ENCODE measurements at places on chromosomes 7 and 10.

DNA sequence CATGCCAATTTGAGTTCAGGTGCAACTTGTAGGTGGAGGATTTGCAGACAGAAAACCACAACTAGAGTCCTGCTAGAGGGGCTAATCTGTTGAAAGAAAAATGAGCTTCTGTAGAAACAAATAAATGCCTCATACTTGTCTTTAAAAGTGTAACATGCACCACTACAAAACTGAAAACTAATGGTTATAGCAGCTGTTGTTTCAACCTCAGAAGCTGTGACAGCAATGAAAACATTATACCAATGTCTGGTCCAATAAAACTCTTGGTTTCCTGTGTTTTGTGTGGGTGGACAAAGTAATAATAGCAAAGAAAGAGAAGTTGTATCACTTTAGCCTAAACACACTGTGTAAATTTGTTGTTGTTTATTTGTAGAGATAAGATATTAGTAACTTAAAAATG lies 3.4 kb upstream of the PPP1R9A start:
- DNase-seq = no peak

DNA sequence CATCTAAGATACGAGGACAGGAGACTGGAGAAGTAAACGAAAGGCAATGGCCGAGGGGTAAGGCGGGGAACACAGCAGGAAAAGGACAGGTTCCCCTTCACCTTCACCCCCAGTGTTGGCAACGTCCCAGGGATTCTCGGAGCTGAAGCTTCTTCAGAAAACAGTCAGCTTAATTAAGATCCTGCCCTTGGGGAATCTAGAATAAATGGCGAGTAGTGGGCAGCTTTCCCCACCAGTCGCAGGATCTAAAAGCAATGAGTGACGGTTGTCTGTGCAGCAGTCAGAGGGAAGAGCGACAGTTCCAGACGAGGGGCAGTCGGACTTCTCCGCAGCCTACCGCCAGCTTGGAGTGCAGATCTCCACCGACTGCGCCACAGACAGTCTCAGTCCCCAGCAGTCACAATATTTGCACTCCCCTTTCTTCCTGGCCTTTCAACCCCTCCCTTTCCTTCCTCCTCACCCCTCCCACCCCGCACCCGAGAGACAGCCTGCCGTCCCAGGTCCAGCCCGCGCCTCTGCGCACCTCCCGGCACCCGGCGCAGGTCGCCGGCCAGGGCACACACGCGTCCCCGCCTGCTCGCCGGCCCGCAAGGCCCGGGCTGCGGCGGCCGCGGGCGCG lies 10.9 kb upstream of the SP8 start:
- DNase-seq = no peak

DNA sequence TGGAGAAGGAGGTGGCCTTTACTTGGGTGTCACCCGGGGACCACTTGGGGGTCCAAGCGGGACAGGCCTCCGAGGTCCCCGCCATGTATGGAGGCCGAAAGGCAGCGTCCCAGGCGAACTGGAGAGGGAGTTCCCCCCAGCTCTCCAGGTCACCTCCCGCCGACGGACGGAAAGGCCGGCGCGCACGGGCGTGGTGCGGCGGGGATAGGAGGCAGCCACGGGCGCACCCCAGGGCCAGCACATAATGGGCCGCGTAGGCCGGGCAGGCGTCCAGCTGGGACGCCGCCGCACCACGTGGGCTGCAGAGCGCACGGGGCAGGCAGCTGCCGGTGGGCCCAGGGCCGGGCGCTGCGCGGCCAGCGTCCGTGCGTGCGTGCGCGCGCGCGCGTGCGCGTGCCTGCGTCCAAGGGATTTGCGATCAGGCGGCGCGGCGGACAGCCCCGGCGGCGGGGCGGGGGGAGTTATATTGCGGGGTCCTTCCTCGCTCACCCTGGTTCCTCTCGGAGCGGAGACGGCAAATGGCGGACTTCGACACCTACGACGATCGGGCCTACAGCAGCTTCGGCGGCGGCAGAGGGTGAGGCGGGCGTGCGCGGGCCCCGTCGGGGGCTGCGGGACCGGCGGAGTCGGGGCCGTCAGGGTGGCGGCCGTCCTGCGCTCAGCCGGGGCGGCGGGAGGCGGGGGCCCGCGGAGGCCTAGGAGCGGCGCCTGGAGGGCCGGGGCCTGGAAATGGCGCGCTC lies at the start of gene EIF4H:
Gene EIF4H, plus strand, starts transcription at position 491 of the 740 bp plus-strand sequence. Its CDS starts 28 bp downstream, at position 519.
- DNase-seq = peak; percentile 86

DNA sequence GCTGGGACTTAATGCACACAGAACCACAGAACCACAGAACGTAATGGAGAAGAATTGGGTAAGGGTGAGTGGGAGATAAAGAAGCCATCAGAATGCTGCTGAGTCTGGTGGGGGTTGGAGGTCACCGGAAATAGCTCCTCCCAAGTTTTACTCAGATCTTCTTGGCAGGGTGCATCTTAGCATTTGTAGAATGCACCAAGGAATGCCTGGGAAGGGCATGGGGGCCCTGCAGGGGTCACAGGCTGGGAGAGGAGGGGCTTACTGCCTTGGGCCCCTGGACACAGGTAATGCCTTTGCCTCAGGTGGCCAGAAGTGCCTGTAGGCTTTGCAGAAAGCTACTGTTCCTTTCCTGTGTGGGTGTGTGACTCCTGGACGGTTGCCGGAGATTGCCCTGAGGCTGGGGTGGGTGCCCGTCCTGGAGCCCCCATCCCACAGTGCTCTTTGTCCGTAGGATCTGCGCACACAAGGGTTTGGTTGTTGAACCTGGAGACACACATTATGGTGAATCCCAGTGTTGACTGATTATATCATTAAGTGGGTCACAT lies 55.1 kb downstream of the MGMT start:
- no peak for DNase-seq

GRCh38 chr7:8841171-8841570 lies 407.8 kb downstream of the NXPH1 start:
- no peak for DNase-seq

- peak; percentile 80 for DNase-seq
Measured at GRCh38 chr7:130996833-130997231, 262.8 kb upstream of the KLF14 start.

DNA sequence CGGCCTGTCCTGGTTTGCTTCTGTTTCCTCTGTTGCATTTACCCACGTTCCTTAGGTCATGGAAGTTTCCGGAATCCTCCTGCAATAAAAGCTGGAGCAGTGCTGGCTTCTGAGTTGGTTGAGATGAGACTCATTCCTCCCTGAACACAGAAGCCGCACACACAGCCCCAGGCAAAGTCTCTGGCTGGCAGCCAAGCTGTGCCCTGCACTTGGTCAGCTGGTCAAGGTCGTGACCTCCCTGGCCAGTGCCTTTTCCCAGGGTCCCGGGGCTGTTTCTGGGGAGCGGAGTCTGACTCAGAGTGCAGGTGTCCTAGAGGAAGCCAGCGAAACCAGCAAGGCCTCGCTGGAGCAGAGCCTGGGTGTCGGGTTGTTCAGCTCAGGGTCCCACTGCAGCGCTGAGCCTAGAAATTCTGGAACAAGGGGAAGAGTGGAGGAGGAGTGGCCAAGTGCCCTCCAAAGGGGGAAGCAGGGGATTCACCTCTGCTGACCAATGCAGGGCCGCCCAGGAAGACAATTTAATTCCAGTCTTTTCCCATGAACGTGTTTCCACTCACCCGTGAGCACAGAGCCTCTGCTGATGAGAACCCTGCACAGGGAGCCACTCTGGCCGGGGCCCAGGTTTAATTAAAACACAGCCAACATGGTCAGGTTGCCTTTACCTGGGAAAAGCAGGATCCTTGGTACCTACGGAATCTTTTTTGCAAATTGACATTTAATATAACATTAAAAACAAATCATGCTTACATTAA lies 245.5 kb upstream of the PPP2R2D start:
- DNase-seq = no peak

GRCh38 chr7:134515569-134516468 lies 11.5 kb upstream of the AKR1B10 start:
- DNase-seq = peak; percentile 68

GRCh38 chr7:150405584-150406311 lies 26.6 kb downstream of the ZNF775 start:
- no peak for DNase-seq

- no peak for DNase-seq
Measured at GRCh38 chr7:128236924-128237586, 4.0 kb upstream of the LEP start.

DNA sequence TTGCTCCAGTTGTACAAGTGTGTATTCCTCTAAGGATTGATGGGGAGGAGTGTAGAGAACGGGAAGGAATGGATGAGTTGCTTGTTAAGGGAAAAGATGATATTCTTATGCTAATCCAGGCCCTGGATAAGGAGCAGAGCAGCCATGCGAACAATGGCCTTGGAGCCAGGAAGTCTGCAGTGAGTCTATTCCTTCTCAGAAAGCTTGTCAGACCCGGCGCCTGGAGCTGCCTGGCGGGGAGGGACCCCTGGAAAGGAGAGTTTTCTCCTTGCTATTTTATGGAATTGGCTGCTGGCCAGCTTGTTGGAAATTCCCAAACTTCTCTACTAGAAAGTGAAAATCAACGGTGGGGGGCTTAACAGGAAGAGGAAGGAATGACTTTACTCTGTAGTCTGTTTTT lies 89.1 kb downstream of the MMRN2 start:
- no peak for DNase-seq

GRCh38 chr7:65962033-65962432 lies 20.0 kb downstream of the GUSB start:
- DNase-seq = no peak

- DNase-seq = no peak
Measured at GRCh38 chr7:55970561-55970960, 6.2 kb downstream of the NIPSNAP2 start.

GRCh38 chr7:12713625-12714378 lies 26.4 kb downstream of the ARL4A start:
- no peak for DNase-seq

DNA sequence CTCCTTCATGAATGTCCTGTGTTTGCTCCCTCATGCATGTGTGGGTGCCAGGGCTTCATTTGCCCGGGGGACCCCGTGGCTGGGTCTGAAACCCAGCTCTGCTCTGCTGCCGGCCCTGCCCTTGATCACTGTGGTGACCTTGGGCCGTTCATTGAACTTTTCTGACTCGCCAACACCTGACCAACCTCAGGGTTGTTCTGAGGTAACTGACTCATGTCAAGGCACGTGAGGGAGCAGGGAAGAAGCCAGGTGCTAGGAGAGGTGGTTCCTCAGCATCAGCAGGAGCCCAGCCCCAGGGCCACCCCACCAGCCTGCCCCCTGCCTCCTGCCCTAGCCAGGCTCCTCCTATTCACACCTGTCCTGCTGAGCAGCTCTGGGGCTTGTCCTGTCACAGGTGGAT lies 47.9 kb downstream of the TBATA start:
- DNase-seq = peak; percentile 12

DNA sequence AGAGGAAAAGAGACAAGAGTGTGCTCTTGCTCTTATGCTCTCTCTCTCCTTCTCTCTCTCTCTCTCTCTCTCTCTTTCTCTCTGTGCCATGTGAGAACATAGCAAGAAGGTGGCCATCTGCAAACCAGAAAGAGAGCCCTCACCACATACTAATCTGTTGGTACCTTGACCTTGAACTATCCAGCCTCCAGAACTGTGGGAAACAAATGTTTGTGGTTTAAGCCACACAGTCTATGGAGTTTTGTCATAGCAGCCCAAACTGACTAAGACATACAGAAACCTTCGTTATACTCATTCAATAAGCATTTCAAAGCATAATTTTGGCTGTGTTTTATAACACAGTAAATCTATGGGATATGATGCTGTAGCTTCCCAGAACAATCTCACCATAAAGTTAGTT lies 56.4 kb upstream of the PLPP4 start:
- DNase-seq = no peak

DNA sequence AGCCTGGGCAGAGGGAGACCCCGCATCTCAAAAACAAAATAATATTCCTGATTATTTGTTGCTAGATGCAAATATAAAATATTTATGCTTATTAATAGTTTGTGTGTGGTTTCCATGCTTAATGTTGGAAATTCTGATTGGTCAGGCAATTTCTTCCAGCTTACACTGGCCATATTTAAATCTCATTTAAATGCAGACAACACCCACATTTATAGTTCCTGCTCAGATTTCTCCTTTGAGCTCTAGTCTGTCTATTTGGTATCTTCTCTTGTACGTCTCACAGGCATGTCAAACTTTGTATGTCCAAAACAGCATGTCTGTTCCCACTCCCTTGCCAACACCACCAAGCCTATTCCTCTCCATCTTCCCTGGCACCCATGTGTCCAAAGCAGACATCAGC lies 52.5 kb downstream of the FKBP9 start:
- no peak for DNase-seq

DNA sequence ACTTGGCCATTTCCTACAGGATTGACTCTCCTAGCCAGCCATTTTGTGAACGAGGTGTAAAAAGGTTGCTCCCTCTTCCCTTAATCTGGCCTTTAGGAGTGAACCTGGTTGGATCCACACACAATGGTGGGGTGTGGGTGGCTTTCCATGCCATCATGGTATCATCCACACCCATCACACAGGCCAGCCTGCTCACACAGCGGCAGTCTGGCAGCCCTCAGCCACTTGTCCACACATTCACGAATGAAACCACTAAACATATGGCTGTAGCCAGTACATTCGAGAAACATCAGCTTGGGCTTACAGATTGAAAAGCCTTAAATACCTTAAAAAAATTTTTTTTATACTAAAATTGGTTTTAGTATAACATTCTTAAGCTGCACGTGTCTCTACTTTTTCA lies 31.9 kb downstream of the NEUROD6 start:
- no peak for DNase-seq

DNA sequence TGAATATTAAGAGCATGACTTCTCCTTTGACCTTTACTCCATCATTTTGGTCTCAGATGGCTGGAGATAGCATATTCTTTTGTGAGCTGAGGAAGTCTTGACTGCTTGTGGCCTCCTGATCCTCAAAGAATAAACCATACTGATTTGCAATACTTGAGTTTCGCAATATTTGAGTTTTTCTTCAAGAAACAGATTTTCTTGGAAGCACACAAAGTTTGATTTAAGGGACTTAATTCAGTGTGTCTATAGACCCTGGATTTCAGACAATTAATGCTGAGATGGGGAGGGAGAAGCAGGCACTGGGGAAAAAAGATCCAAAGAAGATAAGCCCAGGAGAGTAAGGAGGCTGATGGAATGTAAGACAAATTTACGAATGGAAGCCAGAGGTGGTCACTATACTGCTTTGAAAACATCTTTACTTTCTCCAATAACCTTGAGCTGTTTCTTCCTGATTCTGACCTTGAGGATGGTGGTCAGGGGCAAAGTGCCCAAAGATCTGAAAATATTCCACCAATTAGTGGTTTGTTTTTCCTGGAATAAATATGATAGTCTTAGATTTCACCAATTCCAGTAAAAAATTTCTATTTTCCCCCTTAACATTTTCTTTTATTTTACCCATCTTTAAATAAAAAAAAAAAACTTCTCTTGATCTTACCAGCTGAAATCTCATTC lies 7.5 kb downstream of the EPDR1 start:
- no peak for DNase-seq

DNA sequence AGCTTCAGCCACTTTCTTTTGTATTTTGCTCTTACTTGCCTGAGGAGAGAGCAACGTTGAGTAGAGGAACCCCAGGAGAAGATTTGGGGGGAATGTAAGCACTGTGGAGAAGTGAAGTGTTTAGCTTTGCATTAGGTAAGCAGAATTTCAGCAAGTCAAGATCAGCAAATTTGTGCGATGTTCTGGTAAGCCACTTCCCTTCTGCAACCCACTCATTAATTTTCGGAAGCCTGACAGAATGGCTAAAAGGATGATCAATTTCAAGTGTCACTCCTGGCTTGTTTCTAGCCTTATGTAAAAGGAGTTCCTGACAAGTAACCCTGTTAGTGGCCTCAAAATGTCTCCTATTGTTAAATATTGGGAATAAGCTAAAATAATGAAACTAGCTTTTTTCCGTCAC lies 48.5 kb upstream of the NXPH1 start:
- DNase-seq = no peak

- DNase-seq = no peak
Measured at GRCh38 chr10:22615819-22616499, 98.4 kb downstream of the PIP4K2A start.
